ENCODE measurements at places on chromosomes 3 and 15.
A peak's percentile ranks its signal among the peaks of the same experiment; 100 is the strongest.

GRCh38 chr3:136247855-136248590, 2.1 kb upstream of the PCCB start:
- no peak for DNase-seq

DNA sequence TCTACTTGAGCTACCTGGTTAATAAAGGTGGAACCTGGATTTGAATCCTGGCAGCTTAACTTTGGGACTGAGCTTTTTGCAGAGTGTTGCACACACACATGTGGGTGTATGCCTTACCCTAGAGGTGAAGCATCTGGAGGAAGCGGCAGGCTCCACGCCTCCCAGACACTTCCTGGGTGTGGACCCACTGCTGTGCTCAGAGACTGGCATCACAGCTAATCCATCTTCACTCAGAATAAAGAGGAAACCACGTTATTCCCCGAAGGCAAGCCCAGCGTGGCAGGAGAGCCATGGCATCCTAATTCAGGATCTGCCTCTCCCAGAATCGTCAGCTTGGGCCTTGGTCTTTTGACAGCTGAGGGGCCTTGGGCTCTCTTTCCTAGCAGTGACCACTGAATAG, 25.5 kb downstream of the CCDC13 start:
- no peak for DNase-seq

GRCh38 chr3:154274348-154274747, 49.9 kb downstream of the DHX36 start:
- no peak for DNase-seq

- no peak for DNase-seq
Observed at GRCh38 chr3:45772341-45773035, 23.8 kb downstream of the SLC6A20 start.

DNA sequence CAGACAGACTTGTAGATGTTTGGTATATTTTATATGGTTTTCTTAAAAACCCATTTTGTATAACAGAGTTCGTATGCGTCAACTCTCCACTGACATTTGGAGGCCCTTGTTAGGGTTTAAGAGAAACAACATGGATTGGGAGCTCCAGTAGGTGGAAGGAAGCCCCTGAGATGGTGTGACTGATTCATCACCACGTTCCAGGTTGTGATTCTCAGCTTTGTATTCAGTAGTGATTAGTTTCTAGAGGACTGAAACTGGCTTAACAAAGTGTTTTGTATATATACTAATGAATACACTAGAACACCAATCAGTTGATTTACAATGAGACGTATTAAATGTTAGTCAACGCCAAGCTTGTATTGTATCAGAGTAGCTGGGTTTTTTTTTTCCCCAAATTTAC, 33.9 kb downstream of the SNRK start:
- no peak for DNase-seq

DNA sequence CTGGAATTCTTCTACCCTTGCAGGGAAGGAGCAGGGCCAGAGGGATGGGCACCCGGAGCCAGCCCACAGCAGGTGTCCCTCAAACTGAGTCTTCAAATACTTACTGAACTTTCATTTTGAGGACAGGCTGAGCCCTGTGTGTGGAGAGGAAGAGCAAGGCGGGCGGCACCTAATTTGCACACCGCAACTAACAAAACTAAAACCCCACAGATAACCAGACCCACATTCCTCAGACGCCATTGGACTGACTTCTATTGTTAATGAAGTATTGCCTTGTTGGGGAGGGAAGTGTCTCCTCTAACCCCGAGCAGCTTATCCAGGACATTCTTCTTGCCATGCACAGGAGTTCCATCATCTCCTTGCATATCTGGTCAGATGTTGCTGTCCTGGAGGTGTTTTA, 105.2 kb upstream of the NR2E3 start:
- no peak for DNase-seq

- DNase-seq: no peak
Observed at GRCh38 chr15:51097553-51098330, 3.0 kb upstream of the TNFAIP8L3 start.

GRCh38 chr3:107928084-107928445, 162.8 kb downstream of the CD47 start:
- DNase-seq: peak; percentile 7

DNA sequence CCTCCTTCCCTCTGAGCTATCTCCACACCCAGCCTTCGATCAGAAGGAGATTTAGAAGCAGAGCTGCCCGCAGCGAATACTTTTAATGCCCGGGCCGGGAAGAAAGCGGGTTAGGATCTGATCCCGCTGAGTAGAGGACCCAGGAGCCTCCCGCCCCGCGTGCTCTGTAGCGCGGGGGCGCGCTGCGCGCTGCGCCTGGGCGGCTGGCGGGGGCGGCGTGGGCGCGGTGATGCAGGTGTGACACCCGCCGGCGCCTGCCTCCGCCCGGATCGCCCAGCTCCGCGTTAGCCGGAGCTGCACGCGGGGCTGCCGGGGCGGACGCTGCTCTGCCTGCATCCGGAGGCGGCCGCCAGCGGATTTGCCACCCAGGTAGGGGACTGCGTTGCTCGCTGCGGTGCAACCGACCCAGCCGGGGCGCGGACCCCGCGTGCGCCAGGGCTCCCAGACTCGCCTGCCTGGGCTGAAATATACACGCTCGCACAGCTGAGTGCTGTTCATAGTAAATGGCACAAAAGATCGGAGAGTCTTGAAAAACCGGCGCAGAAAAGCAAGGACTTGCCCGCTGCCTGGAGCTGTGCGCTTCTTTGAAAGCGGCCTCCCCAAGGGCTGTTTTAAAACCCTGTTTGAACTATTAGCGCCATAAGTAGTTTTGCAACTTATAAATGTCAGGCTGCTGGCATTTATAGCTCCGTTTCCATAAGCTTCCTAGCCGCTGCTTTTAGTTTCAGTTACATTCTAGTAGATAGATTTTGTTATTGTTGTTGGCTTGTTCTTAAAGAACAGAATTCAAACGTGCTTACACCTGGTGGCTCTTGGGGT, at the start of gene SV2B:
SV2B (plus strand) TSS at position 263 of the 819 bp plus-strand sequence. CDS start 126,007 bp downstream, outside the sequence.
- peak; percentile 10 for DNase-seq

DNA sequence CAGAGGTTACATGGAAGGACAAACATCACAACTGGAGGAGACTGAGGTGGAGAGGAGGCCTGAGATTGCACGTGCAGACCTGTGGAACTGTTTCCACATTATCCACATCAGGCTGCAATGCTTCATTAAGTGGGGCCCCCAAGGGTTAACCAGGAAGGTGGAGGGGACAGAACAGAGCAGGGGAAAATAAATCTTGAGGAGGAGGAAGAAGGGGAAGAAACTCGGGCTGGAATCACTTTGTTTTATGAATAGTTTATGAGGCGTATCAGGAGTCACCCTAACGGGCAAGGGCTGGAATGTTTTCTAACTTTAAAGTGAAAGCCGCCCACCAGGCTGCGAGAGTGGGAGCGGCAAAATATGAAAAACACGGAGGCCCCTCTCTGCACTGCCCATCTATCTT, 154.9 kb downstream of the WNT5A start:
- DNase-seq: no peak
